NCI-H2171 treated with DMSO at 0.1 percent for 48 hours (cell line): ENCODE measurements at places on chromosomes 6 and 20.

DNA sequence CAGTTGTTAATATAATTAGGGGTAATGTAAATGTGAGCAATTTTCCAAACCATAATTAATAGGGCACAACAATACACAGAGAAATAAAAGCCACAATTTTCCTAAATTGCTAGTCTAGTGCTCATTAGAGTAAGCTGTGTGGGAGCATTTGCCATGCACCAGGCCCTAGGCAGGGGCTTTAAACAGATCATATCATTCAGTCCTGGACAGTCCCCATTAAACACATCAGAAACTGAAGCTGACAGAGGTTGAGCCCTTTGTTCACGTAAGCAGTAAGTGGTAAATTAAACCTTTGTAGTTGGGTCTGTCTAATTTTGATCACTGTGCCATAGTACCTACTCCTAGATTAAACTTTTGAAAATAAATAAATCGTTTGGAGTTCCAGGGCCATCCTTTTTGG lies 931.1 kb downstream of the C6orf118 start:
- DNase-seq, result no peak

- DNase-seq, result no peak
These were observed 20.8 kb upstream of the RSPO4 start for GRCh38 chr20:1022871-1023270.

GRCh38 chr6:28635547-28636158 lies 110.0 kb downstream of the GPX5 start:
- DNase-seq, result no peak

DNA sequence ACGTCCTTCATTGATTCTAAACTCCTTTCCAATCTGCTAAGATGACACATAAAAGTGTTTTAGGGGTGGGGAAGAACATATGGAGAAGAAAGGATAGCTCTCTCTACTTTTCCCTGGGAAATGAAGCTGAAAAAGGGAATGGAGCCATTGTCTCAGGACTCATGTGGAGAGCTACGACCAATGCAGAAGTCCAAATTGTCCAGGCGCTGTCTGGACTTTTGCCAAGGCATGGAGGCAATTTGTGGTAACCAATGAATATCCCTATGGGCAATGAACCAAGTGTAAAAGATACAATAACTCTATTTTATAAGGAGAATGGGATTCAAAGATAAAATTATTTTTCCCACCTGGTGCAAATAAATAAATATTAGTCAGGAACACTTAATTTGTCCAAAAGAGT lies 16.1 kb downstream of the FBXL4 start:
- DNase-seq, result peak; percentile 15

GRCh38 chr6:6597682-6598081 lies 9.2 kb downstream of the LY86 start:
- DNase-seq, result no peak

GRCh38 chr6:7671581-7671980 lies 54.3 kb upstream of the BMP6 start:
- DNase-seq, result no peak

GRCh38 chr20:25297141-25297905 lies 49.4 kb downstream of the PYGB start:
- DNase-seq, result no peak

DNA sequence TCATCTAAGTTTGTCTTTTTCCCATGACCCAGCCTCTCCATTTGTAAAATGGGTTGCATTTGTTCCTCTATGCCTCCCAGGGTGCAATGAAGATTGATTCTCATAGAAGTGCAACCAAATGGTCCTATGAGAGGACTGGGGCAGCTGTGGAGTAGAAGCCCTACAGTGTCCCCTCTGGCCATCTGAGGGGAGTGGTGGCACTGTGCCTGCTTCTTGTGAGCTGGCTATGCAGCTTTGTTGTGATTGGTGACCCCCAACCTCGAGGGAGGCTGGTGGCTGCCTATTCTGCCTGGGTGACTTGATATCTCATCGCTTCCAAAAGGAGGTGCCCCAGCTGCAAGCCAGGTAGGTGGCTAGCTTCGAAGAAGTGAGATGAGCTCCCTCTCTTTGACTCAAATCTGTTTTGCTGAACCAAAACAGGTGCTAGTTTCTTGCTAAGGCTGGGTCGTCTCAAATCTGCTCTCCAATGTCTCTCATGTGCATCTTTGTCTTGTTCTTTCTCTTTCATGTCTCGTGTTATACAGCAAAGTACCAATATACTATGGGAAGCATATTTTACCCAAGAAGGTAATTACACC lies 33.9 kb downstream of the TXLNB start:
- DNase-seq, result no peak

- no peak for DNase-seq
These were observed 1.3 kb upstream of the CST1 start for GRCh38 chr20:23752019-23752418.

DNA sequence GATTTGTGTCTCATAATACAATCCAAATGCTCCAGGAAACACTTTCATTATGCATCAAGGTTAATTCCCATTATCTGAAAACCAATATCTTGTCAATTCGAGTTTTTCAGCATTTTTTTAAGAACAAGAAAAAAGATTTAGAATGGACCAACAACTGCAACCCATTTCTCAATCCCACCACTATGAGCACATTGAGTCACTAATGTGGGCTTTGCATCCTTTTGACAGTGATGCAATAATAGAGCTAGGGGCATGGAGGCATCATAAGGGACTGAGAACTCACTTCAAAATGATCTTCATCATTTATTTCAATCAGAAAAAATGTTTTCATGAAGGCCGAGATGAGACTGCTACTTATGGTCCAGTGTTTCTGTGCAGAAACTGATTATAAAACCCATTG lies 74.8 kb upstream of the DEFB112 start:
- DNase-seq, result no peak

GRCh38 chr6:118894425-118895260 lies 691 bp downstream of the ASF1A start:
- peak; percentile 75 for DNase-seq

DNA sequence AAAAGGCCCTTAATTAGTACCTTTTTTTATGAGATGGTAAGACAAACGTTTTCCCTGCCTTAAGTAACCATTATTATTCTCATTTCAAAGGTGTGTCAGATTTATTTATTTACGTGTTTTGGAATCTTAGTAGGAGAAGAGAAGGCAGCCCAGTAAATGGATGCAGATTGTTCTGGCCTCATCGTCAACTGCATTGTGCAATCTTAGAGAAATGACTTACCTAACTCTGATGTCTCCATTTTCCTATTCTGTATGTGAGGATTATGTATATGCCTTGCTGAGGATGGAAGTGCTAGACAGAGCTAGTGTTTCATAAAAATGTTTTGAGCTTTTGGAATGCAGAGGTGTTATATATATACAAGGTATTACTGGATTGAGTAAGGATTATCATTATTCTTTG lies 97.0 kb upstream of the JAG1 start:
- no peak for DNase-seq

DNA sequence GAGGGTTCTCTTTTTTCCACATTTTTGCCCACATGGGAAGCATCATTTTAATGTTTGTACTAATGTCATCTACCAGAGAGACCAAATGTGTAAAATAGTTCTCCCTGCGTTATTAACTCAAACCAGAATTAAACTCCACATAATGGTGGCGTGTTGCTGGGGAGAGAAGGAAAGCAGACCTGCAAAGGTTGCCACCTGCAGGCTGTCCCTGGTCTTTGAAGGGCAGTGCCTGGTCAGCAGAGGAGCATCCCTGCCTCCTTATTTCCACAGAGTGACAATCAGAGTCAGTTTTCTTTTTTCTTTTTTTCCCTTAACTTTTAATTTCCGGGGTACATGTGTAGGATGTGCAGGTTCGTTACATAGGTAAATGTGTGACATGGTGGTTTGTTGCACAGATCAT lies 214.5 kb downstream of the TBX18 start:
- no peak for DNase-seq

GRCh38 chr20:12660918-12661317 lies 347.9 kb upstream of the SPTLC3 start:
- DNase-seq, result no peak

- DNase-seq, result no peak
These were observed 7.5 kb upstream of the IFNGR1 start for GRCh38 chr6:137226697-137227096.

DNA sequence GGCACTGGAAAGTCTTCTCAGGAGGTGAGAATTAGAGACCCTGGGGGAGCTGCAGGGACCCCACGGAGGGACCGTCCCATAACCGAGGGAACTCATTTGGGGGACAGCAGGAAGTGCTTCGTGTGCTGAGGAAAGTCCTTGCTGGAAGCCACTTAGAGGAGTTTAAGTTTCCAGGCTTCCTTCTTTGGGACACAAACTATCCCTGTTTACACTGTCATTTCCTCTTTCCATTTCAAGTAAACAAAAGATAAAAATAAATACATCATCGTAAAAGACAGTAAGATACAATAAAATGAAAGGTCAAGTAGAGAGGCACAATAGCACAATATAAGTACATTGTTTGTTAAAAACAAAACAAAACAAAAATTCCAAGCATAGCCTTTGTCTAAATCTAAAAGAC lies 101.2 kb downstream of the TTLL2 start:
- DNase-seq, result no peak
